ENCODE measurements at places on chromosomes 5 and 9.

GRCh38 chr5:151780348-151780747 lies 8.6 kb downstream of the G3BP1 start:
- no peak for DNase-seq

GRCh38 chr5:61464512-61464911 lies 132.5 kb downstream of the ZSWIM6 start:
- no peak for DNase-seq

- peak; percentile 13 for DNase-seq
These were observed 6.8 kb downstream of the FBP2 start for GRCh38 chr9:94586814-94587213.

GRCh38 chr9:132769906-132770769 lies 99.9 kb downstream of the GTF3C4 start:
- DNase-seq: no peak

GRCh38 chr5:156395306-156395675 lies 68.3 kb downstream of the SGCD start:
- no peak for DNase-seq

GRCh38 chr9:114653556-114654159 lies 3.9 kb downstream of the TEX53 start:
- DNase-seq: no peak

- no peak for DNase-seq
These were observed 55.3 kb upstream of the EXOC3 start for GRCh38 chr5:387491-388265.

DNA sequence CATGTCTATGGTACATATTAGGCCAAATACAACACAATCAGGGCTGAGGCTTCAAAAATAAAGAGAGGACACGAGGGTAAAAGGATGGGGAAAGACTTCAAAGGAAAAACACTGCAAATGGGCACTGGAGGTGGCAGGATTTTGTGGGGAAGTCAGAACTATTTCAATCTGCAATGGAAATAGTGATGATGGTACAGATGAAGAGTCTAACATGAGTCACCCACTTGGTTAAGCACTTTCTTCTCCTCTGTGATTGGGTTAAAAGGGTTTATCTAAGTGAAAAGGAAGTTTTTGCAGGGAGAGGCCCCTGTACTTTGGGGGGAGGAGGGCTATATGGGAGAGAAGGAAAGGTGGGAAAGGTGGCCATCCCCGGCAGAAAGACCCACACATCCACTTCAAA lies 4.5 kb upstream of the SH3GL2 start:
- DNase-seq: no peak

DNA sequence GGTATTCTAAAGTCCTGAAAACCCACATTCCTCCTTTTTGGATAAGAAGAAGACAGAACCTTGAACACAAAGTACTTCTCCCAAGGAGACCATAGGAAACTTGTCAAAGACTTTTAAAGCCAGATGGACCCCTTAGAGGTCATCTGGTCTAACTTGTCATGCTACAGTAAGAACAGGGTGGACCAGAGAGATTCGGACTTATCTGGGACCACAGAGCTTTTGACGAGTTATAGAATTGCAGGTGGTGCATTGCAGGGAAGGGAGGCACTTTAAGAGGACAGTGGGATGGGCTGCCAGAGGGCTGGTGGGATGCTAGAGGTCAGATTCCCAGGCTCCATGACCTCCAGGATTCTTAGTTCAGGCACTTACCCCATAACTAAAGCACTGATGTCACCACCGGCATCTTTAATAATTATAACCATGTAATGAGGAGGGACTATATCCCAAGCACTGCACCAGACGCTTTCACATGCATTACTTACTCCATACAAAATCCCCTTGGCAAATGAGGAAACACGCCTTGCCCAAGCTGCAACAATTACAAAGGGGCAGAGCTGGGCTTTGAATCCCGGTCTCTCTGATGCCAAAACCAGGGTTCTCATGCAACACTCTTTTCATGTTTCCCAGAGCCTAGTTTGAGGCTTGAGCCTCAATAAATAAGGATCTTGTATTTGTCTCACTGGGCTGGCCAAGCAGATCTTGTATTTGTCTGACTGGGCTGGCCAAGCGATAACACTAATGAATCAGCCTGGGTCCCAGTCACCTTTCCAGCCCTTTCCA lies 12.8 kb upstream of the GPX3 start:
- no peak for DNase-seq

- DNase-seq: no peak
These were observed 116.9 kb downstream of the ARRDC3 start for GRCh38 chr5:91266184-91266705.

DNA sequence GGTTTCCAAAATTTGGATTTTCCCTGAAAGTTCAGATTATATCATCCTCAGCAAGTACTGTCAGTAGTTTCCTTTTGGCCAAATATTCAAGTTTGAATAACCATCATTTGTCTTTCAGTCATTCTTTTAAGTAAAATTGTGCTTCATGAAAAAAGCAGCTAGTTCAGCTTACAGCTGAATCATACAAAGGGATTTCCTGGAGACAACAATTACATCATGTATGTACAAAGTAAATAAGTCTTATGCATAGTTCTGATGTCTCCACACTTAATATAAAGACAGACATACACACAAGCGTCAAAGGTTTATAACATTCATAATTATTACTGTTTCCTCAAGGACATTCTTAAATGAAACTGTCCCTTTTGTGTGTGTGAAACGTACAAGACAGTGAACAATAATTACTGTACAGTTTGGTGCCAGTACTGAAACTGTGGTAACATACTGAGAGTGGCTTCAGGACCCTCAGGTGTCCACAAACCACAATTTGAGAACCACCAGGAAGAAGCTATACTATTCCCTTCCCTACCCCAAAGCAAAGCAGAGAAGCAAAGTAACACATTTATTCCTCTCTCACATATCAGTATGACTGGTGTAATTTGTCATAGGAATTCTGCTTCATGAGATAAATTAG lies 746.6 kb downstream of the TAF11L14 start:
- no peak for DNase-seq

- no peak for DNase-seq
These were observed 52.4 kb downstream of the HMGCR start for GRCh38 chr5:75389430-75389829.

DNA sequence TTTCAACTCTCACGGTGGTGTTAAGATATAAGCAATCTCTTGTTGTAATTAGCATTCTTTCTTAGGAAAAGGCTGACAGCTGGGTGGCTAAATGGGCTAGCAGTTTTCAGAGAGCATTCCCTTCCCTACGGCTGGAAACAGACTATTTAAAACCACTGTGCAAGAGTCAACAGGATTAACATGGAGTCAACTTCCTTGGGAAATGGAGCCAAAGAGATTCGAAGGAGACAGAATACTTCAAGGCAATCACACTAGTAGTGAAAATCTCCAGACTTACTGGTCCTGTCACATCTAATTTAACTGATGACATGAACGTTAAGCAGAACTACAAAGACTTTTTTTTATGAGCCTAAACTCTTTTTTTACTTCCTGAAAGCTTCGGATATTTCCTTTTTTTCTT lies 453.3 kb upstream of the ITGA1 start:
- DNase-seq: no peak

DNA sequence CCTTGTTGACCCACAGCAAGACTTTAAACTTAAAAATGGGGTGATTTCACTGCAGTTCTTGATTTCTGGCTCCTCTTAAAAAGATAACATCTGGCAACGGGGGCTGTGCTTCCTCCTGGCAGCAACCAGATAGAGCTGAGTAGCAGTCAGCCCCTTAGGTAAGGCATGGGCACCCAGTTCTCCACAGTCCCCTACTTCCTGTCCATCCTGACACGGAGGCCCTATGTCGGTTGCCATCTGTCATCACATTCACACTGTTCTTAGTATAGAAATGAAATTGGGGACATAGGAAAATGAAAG lies 11.7 kb downstream of the CD74 start:
- no peak for DNase-seq

DNA sequence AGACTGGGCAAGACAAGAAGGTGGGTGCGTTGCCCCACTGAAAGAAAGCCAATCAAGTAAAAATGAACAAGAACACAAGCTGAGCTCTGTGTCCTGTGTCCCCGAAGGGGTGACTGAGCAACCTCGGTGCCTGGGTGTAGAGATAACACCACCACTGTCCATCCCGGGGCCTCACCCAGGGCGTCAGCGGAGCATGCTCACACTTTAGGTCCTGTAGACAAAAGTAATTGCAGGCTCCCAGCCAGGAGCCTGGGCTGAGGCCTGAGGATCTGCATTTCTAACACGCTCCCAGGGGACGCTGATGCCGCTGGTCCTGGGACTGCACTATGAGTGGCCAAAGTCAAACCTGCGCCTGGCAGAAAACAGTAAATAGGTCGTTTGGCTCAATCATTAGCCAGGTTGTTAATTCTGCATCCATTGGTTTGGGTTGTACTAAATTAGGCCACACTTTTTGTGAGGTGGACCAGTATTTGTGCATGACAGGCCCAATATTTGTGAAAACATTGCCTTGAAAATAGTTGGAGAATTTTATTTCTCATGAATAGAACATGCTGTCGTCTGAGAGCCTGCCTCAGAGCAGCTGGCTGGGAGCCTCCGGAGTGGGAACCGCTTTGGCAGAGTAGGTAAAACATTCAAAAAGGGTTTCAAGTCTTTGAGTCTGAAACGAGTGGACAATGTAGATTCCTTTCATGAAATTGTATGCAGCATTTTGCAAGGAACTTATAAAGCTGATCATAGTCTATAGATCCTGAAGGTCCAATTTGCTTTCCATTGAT lies 38.3 kb downstream of the ANKRD33B start:
- no peak for DNase-seq

- DNase-seq: no peak
These were observed 7.2 kb downstream of the EPB41L4A start for GRCh38 chr5:112411903-112412302.

DNA sequence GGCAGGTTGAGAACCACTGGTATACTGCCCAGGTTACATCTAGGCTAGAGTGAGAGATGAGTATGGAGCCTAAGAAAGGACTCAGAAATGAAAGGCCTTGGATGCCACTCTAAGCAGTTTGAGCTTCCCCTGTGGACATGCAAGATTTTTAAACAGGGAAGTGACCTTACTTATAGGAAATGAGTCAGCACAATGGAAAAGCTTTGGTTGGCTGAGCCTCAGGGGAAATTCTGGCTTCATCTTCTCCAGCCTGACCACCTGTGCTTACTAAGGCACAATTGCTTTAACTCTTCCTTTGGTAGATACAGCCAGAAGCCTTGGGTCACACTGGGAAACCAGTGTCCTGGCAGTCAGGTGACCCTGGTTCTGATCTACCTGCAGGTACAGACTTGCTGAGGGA lies 380.2 kb upstream of the ZNF462 start:
- no peak for DNase-seq

- DNase-seq: peak; percentile 20
These were observed 324.7 kb upstream of the GRAMD2B start for GRCh38 chr5:126098330-126099017.

GRCh38 chr5:59132131-59132530 lies 549.3 kb downstream of the RAB3C start:
- no peak for DNase-seq
